ENCODE measurements at places on chromosomes 2 and 18. TPM values are rescaled to one million over a fixed set of nuclear protein-coding genes. Genes with fewer than 3 reads are reported as not detected.
A peak's percentile ranks its signal among the peaks of the same experiment; 100 is the strongest.

FIGN gene
- total RNA-seq = 0.23 TPM

DNA sequence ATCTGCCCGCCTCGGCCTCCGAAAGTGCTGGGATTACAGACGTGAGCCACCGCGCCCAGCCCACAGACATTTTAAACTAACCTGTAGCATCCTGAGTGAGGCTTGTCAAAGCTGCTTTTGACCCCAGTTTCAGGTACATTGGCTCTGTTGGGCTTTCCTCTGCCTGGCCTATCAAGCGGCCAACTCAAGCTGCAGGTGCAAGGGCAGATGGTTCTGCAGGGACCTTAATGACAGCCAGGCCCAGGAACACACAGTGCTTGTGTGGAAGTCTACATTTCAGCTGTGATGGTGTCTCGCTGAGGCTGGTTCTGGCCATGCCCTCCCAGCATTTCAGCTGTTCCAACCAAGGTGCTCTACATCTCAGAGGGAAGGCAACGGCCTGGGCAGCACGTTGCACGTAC is 18.4 kb downstream of the INPP4A start:
- no peak for DNase-seq

GRCh38 chr18:36348971-36349417 is 51.5 kb downstream of the FHOD3 start:
- no peak for DNase-seq

- DNase-seq = peak; percentile 31
Measured at GRCh38 chr2:96907115-96908041, 37.5 kb upstream of the SEMA4C start.

DNA sequence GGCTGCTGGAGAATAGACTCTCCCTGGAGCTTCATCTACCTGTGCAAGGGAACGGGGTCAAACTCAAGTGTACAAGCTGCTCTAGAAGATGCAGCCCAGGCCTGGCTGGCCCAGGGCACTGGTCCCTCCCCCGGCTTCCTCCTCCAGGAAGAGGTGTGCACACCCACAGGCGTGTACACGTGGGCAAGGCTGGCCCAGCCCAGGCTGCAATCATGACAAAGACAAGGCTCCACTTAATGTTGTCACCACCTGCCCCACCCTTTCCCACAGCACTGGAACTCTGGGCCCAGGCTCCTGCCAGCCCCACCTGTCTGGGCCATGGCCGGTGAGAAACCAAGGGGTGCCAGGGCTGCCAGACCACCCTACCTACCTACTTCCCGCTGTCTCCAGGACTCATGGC is 29.6 kb upstream of the ALPP start:
- DNase-seq = no peak

DNA sequence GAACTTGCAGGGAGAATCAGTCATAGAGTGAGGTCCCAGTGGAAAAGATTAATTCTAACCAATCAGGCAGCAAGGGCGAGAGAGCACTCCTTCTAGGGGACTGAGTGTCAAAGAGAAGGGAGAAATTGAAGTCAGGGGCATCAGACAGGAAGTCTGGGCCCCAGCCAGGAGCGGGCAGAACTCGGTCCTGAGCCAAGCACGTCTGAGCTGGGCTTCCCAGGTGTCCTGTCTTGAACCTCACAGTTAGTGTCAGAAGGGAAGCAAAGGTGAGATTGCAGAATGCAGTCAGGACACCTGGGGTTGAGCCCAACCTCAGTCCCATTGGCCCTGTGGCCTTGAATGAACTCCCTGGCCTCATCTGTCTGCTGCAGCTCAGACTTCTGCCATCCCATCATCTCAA is 220.9 kb downstream of the SMAD2 start:
- no peak for DNase-seq

GRCh38 chr18:45073556-45073955 is 392.9 kb downstream of the SETBP1 start:
- no peak for DNase-seq

- DNase-seq = no peak
Measured at GRCh38 chr2:153873052-153874048, 1.6 kb downstream of the GALNT13 start.

GRCh38 chr2:64685430-64685829 is 31.7 kb upstream of the SERTAD2 start:
- DNase-seq = no peak

DNA sequence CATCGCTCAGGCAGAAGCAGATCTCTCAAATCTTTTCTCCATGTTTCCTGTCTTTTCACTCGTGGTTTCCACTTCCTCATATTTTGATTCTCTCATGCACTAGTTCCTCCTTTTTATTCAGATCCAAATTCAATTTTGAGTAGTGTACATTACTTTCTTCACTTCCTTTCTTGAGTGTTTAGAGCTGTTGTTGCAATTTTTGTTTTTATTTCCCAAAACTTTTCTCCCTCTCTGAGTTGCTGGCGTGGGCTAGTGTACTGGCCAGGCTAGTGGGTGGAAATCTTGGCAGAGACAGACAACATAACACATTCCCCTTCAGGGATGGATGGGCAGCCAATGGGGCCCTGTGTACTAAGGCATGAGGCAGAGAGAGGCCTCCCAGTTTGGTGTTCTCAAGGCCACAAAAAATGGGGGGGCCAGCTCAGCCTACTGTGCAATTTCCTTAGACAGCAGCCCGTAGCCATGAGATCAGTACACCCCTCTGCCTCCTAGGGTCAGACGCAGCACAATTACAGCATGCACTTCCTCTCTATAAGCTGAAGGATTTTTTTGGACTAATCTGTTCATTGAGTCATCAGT is 145.1 kb upstream of the PID1 start:
- peak; percentile 53 for DNase-seq

- DNase-seq = no peak
Measured at GRCh38 chr2:160389875-160390274, 103.7 kb downstream of the RBMS1 start.

DNA sequence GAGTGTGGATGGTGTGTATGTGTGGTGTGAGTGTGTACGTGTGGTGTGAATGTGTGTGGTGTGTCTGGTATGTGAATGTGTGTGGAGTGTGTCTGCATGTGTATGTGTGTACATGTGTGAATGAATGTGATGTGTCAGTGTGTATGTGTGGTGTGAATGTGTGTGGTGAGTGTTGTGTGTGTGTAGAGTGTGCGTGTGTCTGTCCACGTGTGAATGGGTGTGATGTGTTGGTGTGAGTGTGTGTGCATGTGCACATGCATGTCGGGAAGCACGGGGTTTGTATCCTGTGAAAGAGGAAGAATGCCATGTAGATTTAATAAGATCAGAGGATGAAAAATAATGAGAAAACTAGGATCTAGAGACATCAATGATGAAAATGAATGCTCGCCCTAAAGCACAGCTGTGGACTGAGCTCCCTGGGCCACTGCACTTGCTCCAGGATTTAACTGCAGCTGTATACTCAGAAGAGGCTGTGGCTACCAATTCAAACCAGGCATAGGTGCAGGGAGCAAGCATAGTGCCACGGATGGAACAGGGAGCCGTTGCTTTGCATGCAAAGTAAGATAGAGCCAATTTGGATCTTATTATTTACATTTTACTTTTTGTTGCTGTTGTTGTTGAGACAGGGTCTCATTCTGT is 122.7 kb downstream of the DOCK10 start:
- DNase-seq = no peak

DNA sequence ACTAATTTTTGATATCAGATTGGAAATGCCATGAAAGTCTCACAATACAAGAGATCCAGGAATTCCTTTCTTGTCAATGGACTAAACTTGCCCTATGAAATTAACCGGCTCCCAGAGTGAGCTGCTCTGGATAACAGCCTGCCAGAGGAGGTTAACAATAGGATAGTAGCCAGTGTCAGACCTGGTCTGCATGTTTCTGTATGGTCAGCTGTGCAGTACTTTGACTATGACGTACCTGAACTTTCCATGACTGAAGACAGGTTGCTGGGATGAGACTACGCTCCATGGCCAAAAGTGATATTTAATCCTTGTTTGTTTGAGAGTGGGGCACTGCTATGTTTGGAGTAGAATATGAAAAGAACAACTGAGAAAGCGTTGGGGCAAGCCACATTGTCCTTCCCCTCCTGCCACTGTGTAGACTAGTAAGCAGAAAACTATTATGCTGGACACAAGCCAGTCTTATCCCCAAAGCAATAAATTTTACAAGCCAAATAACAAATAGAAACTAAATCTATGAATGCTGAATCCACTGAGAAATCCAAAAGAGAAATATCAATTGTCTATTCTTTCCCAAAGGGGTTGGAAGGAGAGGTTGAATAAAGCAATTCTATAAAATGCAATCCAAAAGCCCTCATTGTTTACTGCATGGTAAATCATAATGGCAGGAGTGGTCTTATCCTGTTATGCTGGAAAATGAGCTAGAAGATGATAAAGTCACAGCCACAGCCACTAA is 115.5 kb upstream of the CYP26B1 start:
- peak; percentile 15 for DNase-seq

GRCh38 chr2:241834527-241835210 is 24.0 kb downstream of the PDCD1 start:
- DNase-seq = no peak

DNA sequence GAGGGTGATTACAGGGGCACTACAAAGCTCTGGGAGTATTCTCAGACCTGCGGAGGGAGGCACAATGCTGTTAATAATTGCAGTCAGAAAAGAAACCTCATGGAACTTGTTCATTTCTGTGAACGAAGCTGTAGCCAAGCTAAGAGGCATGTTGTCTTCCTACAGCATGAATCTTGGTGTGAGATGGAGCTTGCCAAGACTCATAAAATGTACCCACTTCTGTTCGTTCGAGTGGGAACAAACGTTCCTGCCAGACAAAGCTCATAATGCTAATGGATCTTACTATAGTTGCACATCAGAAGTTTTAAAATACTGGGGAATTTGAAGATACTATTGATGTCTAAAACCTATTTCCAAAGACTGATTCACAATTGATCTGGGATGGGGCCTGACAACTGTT is 489.1 kb downstream of the ZEB2 start:
- no peak for DNase-seq
